Erythroblast (primary cell): ENCODE measurements at places on chromosomes 16 and 17.

DNA sequence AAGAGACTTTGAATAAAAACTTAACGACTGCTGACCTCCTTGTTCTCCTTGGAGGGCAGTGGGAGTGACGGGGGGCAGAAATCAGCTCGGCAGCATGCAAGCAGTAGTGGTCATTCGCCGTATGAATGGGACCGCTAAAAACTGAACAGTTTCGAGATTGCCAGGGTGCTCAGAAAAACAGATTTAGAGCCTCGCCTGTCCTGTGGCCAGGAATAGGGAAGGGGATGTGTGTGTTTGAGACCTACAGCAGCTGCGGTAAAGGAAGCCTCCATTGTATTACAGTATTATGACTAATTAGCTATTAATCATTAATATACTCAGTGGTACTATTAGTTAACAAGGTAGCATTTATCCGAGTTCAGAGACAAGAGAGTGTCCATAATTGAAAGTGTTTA is 670 bp upstream of the ZNF652 start:
- DNase-seq: no peak

- no peak for DNase-seq
These were observed 27.3 kb downstream of the SLC6A4 start for GRCh38 chr17:30208214-30208613.

DNA sequence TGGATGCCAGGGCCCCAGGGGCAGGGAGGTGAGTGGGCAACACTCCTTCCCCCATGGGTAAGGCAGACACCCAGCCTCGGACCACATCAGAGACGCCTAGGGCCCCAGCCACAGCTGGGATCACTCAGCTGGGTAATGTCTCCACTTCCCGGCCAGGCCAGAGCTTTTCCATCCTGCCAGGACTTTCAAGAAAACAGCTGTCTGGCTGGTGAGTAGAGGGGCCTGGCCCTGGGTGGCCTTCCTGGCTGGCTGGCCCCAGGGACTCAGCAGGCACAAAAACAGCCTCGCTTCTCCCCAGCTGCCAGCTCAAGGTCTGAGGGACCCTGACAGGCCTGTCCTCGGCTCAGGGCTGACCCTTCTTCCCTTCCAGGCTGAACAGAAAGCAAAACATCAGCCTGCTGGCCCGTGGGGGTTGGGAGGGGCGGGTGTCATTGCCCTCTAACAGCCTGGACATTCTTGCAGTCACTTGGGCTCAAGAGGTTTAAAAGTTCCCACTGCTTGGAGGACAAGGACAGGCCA is 45.3 kb upstream of the JPH3 start:
- no peak for DNase-seq

DNA sequence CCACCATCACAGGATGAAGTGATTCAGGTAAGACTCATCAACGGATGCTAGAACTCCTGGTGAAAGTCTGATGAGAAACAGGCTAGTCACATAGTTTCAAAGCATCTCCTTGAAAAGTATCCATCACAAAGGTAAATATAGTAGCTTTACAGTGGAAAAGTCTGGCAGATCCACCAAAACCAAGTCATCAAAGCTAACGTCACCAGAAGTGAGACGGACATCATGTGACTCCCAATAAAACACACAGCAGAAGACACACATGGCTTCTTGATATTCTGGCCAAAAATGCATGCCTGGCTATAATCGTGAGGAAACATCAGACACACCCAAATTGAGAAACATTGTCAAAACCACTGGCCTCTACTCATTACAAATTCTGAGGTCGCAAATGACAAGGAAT is 17.9 kb upstream of the TRPV3 start:
- no peak for DNase-seq

GRCh38 chr17:63939401-63939800 is 7.3 kb upstream of the CD79B start:
- DNase-seq: no peak

- DNase-seq: no peak
These were observed 1.4 kb upstream of the NAE1 start for GRCh38 chr16:66832190-66832589.
